ENCODE measurements at places on chromosomes 4 and X.

DNA sequence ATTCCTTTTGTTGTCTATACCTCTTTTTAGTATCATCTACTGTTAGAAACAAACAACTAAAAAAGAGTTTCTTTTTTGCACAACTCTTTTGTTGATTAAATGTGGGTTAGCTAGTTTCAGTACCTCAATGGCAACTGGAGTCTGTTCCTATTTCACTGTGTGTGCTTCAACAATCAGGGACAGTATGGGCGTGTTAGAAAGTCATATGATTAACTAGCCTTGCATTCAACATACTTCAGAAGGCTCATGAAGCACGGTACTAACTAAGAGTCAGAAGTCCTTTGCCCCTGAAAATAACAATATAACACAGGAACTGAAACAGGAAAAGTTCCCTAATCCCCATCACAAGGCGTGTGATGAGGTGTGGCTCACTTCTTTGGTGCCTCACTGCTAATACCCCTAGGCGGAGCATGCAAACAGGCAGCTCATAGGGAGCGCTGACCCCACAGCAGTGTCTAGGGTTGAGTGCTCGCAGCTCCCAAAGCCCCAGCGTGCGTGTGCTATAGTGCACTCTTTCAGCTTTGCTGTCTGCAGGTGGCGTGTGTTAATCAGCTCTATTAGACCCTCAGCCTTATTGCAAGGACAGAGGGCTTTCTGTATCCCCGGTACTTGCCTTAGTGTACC is 203.1 kb upstream of the NDST3 start:
- no peak for DNase-seq

DNA sequence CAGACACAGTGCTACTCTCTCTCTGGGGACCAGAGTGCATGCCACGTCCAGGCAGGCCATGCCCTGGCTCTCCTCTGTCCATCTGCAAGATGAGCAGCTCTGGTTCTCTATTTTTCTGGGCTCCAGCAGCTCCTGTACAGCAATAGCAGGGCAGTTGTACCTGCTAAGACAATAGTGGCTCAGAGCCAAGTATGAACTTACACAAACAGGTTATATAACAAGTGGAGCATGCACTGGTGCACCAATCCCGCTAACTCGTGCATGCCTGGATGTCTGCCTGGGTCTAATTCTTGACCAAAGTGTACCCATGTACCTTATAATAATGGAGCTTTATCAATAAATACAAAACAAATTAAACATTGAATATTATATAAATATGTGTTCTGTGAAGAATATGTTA is 392.3 kb downstream of the CENPC start:
- no peak for DNase-seq

DNA sequence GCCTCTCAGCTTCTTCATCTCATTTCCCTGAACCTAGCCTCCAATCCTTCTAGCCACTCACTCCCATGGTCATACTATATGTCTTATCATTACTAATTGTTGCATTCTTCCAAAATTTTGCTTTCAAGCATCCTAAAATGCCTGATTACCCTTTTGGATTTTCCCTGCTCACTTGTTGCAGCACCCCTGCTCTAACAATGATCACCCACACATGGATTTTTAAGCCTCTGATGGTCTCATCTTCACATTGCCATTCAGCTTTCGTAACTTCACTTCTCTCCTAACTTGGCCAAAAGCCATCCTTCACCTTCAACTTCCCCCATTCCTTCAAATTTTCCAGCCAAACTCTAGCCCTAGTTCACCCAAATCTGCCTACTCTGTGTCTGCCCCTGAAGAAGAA is 33.8 kb upstream of the MGST2 start:
- no peak for DNase-seq

DNA sequence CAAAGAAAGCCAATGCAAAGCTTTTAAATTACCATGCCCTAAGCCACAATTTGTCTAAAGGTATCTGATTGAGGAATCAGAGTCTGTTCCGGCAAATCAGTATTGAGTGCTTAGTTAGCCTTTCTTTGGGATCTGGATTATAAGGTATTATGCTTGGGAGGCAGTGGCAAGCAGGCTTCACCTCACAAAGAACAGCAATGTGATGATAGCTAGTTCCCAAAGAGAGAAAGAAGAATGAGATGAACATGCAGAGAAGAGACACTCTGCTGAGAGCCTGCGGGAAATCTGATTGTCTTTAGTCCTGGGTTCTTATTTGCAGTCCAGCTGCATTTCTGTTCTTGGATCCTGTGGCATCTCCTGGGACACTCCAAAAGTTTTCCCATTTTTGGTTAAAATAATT is 35.2 kb downstream of the WDFY3 start:
- DNase-seq = no peak

GRCh38 chr4:17112292-17112659 is 213.8 kb upstream of the LDB2 start:
- no peak for DNase-seq

DNA sequence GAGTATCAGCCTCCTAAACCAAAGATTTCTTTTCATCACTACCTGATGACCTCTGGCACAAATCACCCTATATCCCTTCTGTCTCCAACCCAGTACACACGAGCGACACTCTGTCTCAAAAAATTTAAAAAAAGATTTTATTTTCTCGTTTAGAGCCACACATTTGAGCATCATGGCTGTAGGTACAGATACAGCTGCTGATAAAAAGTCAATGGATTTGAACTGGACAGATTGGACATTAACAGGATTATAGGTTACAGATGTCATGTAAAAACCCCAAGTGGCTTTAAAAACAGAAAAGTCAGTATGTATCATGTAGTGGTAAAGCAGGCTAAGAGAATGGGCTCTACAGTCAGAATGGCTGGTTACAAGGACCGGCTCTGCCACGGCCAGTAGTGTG is 171.1 kb downstream of the SCFD2 start:
- no peak for DNase-seq

- DNase-seq = peak; percentile 23
These were observed 11.8 kb upstream of the DCUN1D4 start for GRCh38 chr4:51831133-51831532.

DNA sequence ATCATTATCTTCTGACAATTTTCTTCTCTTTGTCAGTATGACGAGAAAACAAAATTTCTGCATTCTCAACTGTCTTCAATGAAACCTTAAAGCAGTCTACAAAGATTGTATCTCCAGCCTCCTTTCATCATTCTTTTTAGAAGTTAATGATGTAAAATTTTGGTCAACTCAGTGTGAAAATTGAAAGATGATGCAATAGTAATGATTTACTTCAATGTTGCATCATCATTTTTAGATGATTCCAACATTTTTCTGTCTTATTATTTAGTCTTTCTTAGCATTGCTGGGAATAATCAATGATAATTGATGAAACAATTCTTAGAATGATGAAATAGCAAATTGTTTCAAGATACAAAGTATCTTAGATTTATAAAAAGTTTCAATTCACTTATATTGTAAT is 372.7 kb downstream of the C4orf33 start:
- DNase-seq = no peak

- DNase-seq = no peak
These were observed 84.0 kb upstream of the BMP2K start for GRCh38 chr4:78691971-78692821.

GRCh38 chrX:70466968-70467367 is 22.3 kb downstream of the DLG3 start:
- DNase-seq = no peak
